Muscle of arm (tissue), 14 donors: ENCODE measurements at places on chromosomes 6 and 20. TPM values are rescaled to one million over a fixed set of nuclear protein-coding genes. Genes with fewer than 3 reads are reported as not detected.

The SSTR4 gene
- not detected for polyA plus RNA-seq

The NRSN1 gene
- polyA plus RNA-seq, result not detected

The DEFB124 gene
- 1.6 TPM for polyA plus RNA-seq

The LIN28B gene
- 0.06 TPM for polyA plus RNA-seq

The POLR1H gene
- 20.6 TPM for polyA plus RNA-seq
